ENCODE measurements at places on chromosomes 2 and 18.

- DNase-seq: no peak
These were observed 12.9 kb upstream of the ETAA1 start for GRCh38 chr2:67384123-67384822.

DNA sequence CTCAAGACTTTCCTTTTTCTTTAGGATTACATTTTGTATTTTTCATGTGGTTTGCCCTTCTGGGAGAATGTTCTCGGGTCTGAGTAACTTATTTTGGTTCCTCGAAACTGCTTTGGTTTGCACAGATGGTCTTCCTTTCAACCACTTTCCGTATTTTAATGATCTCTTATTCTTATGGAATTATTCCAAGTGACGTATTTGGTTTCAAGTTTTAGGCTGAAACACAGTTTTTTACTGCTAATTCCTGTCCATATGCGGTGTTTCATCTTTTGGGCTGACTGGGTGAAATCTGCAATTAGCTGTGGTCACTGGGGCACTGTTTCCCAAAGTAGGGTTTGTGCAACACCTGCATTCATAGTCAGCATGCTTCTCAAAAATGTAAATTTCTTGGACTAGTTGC, 122.7 kb downstream of the CAPN13 start:
- no peak for DNase-seq

DNA sequence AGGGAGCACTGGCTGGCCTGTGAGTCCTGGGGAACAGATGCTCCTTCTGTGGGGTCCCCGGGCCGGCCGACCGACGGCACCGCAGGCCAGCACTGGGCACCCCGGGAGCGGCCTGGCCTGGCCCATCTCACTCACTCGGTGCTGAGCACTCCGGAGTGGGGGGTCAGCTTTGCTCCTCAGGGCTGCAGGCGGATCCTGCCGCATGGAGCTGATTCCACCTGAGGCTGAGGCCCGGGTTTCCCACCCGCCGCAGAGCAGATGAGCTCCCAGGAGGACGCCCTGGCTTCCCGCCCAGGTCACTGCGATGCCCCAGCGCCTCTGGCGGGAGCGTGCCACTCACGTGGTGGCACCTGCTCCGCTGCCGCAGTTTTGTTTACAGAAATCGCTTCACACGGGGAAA, 418.6 kb downstream of the GALR1 start:
- DNase-seq: no peak

DNA sequence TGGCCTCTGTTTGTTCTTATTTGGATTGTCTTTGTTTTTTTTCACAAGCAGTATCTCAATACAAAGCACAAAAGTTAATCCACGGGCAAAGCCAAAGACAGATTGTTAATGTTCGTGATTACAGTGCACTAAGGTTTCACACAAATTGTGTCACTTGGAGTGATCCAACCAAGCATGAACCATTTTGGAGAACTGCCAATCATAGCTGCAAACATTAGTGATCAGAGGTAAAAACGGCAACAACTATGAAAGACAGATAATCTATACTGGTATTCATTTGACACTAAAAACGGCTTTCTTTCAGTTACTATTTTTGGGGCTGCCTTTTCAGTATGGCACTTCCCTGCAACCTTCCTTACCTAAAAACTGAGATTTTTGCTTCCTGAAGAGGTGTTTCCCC, 213.1 kb upstream of the GULP1 start:
- DNase-seq: no peak

GRCh38 chr2:229910147-229910831, 11.5 kb downstream of the TRIP12 start:
- no peak for DNase-seq

DNA sequence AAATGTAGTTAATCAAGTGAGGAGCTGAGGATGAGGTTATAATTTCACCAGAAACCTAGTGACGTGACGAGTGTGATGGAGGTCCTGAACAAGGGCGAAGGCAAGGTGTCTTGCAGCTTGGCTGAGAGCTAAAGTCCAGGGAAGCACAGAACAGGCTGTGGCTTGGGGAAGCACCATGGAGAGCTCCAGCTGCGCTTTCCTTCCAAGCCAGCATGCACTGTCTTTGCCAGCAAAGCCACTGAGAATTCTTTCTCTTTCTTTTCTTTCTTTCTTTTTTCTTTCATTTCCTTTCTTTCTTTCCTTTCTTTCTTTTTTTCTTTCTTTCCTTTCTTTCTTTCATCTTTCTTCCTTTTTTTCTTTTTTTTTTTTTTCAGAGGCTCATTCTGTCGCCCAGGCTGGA, 239.3 kb downstream of the FBXO15 start:
- no peak for DNase-seq

DNA sequence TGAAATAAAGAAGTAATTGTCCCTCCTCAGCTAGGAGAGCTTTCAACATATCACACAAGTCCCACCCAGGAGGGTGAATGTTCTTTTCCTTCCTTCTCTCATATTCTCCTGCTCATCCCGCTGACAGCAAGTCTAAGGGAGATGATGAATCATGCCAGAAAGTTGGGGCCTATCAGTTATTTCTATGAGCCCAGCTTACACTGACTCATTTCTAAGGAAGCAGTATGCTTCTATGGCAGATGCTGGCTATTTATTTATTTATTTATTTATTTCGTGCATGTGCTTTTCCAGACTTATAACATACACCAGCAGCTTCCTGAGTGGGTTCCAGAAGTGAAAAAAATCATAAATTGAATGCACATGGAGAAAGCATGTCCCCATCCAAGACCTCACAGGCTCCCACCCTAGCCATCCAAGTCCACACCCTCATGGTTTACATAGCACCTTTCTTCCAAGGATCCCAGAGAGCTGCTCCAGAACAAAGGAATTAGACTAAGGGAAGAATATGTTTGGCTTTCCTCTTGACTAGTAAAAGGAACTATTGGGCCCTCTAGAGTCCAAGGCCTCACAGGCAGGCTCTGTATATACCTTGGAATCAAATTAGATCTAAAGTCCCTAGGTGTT, 1074.2 kb upstream of the ZEB2 start:
- no peak for DNase-seq

GRCh38 chr2:218569661-218570500, 1.2 kb downstream of the CNOT9 start:
- DNase-seq: no peak

DNA sequence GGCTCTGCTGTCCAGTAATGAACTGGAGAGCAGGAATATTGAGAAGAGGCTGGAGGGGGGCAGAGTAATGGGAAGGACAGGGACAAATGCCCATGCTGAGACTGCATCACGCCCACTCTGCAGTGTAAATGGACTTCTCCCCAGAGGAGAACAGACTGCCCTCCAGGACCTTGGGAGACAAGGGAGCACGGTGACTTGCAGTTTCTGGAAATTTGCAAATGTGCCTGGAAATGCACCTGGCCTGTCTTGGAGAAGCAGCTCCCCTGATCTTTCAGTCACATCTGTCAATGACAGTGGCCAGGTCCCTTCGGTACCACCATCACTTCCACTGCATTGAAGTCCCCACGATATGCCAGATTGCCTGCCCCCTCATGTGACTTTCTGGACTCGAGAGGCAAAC, 178.7 kb upstream of the SH3BP4 start:
- DNase-seq: no peak

DNA sequence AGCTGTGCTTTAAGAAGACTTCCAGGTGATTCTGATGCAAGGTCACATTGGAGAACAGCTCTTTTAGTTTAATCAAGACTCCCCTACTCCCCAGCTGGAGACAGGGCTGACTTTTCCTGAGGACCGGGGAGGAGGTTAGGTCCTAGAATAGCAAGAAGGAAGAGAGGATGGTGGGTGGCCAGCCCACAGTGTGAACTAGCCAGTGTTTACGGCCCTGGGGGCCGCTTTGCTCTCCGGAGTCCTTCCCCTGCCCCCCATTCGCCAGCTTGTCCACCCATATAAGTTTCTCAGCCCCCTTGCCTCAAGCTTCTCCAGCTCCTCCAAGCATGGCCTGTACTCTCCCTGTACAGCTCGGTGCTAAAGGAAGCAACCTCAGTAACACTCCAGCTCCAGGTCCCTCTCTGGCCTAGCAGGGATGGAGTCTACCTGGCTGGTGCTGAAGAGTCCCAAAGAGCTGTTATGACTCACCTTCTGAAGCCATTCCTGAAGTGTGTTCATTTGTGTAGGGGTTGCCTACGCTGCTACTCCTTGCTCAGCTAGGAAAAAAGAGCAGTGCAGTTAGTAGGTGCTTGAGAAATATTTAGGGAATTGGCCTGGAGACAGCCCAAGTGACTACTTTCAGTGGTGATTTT, 7.9 kb downstream of the INPP4A start:
- DNase-seq: no peak

DNA sequence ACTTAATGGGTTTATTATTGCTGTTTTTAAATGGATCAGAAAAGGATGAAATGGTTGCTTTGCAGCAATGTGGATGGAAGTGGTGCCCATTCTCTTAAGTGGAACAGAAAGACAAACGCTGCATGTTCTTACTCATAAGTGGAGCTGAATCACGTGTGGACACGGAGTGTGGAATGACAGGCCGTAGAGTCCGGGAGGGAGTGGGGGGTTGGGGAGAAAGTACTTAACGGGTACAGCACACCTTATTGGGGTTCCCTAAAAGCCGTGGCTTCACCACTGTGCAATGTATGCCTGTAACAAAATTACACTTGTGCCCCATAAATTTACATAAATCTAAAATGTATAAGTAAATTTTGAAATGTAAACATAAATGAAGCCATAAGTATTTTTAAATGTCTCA, 64.0 kb upstream of the CTDP1 start:
- no peak for DNase-seq

DNA sequence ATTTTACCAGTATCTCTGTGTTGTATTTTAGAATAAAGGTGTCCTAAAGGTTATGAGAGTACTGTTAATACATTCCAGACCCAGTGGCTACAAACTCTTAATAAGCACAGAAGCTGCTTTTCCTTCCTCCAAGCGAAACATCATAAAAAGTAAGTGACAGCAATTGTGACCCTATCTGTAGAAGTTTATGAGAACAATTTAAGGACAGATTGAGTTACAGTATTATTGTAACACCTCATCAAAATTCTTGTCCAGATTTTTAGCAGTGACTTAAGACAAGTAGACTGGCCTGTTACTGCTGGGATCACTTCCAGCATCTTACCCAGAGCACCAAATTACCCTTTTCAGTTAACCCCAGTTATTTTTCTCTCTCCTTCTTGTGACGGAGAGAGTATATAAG, 154.6 kb downstream of the ERBB4 start:
- DNase-seq: no peak

GRCh38 chr2:85648619-85649018, 19.4 kb downstream of the SFTPB start:
- DNase-seq: peak; percentile 46

DNA sequence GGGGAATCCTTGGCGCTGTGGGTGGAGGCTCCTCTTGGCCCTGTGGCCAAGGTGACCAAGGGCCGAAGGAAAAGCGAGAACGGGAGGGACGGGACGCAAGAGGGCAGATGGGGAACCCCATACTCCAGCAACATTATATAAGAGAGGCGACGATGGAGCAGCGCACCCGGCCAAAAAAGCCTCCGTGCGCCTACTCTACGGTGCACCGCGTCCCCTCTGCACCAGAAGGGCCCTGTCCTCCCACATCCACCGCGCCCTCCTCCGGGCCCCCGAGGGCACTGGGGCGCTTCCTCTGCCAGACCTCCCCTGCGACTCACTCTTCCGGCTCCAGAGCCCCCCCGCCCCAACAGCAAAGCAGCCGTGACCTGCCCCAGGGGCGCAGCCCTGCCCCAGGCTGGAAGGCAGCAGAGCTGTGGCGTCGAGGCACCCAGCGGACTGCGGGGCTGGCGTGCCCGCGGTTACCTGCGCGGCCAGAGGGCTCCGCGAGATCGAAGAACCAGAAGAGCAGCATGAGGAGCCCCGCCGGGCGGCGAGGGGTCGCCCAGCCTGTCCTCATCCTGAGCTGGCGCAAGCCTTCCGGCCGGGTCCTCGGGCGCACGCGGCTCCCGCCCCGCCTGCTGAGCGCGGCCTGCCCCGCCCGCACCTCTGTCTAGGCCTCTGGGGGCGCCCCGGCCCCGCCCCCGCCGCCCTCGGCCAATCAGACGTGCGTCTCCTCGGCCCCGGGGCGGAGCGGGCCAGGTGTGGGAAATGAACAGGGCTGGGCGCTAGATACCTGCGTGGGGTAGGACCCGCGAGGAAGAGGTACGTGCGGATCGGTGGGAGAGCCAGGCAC, 106.3 kb upstream of the CD302 start:
- DNase-seq: peak; percentile 63

DNA sequence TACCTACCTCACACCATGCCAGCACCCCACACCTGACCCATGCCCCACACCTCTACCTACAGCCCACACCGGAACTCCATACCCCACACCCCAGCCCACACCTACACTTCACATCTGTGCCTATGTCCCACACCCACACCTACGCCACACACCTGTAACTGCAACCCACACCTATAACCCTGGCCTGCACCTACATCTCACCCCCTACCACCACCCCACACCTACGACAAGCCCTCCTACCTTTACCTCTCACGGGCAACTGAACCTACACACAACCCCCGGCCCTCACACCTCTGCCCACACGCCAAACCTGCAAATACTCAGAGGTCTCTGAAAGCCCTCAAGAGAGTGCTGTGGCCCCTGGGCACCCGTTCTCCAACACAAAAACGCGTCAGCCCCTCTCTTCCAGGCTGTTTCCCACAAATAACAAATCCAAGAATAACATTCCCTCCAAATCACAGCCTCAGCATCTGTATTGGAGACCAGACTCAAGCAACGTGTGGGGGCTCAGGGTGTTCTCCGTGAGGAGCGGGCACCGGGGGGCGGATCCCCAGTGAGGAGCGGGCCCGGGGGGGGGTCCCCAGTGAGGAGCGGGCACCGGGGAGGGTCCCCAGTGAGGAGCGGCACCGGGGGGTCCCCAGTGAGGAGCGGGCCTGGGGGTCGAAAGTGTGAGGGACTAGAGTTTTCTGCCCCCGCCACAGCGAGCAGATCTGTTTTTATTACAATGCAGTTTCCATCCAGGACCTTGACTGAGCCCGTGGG, 33.4 kb downstream of the SLC66A2 start:
- DNase-seq: no peak

DNA sequence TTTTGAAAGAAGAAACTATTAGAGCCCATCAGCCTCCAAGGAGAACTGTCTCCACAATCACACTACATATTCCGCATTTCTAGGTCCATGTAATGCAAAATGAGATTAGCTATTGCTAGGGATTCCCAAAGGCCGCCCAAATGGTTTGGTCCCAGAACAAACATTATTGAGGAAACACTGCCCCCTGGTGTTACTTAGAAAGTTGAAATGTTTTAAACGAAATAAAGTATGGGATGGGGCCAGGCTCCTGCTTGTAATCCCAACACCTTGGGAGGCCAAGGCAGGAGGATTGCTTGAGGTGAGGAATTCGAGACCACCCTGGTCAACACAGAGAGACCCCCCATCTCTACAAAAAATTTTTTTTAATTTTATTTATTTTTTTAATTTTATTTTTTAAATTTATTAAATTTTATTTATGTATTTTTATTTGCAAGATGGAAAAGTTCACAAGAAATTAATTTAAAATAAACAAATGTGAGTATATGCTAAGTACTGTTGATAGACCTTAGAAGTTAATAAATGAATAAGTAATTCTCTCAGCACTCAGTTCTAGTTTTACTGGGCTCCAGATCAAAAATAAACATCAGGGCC, 5.5 kb downstream of the NHEJ1 start:
- DNase-seq: peak; percentile 60

Measured in 8988T (cell line).